Activated CD4-positive, alpha-beta T cell treated with anti-CD3 and anti-CD28 coated beads for 36 hours (primary cell): ENCODE measurements at places on chromosomes 7 and 10.

- H3K27ac ChIP-seq, result no peak overlapping the region
- H3K4me1 ChIP-seq, result peaks cover 49% of the 10 kb centered on the region
- H3K27me3 ChIP-seq, result no peaks in the 10 kb centered on the region
- DNase-seq, result no peak
Measured at GRCh38 chr7:129626896-129627295, 15.4 kb downstream of the NRF1 start.

GRCh38 chr10:129871966-129872365 is 92.1 kb downstream of the EBF3 start:
- H3K4me1 ChIP-seq, result peaks cover 4% of the 10 kb centered on the region
- H3K4me3 ChIP-seq, result no peak overlapping the region
- H3K27me3 ChIP-seq, result no peaks in the 10 kb centered on the region
- no peak for DNase-seq
- no peaks in the 10 kb centered on the region for H3K36me3 ChIP-seq
- no peak overlapping the region for H3K27ac ChIP-seq

DNA sequence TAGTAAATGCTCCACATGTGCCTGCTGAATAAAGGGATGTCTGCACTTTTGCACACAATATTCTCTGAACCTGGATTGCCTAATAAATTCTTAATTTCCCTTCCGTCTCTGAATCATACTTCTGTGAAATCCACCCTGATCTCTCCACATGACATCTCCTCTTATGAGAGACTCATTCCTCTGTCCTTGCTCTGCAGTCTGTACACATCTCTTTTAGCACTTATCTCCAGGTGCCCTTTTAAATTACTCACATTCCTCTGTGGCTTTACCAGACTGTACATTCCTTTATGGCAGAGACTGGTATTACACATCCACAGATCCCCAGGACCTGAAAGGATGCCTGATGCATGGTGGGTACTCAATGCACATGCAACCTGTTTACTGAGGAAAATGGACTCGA is 527.6 kb downstream of the PHTF2 start:
- no peaks in the 10 kb centered on the region for H3K36me3 ChIP-seq
- H3K27ac ChIP-seq, result no peak overlapping the region
- H3K4me3 ChIP-seq, result no peak overlapping the region
- no peaks in the 10 kb centered on the region for H3K4me1 ChIP-seq
- DNase-seq, result no peak

GRCh38 chr10:59108886-59109288 is 67.6 kb upstream of the PHYHIPL start:
- DNase-seq, result no peak
- H3K27ac ChIP-seq, result no peak overlapping the region
- no peaks in the 10 kb centered on the region for H3K36me3 ChIP-seq
- H3K4me3 ChIP-seq, result no peak overlapping the region

DNA sequence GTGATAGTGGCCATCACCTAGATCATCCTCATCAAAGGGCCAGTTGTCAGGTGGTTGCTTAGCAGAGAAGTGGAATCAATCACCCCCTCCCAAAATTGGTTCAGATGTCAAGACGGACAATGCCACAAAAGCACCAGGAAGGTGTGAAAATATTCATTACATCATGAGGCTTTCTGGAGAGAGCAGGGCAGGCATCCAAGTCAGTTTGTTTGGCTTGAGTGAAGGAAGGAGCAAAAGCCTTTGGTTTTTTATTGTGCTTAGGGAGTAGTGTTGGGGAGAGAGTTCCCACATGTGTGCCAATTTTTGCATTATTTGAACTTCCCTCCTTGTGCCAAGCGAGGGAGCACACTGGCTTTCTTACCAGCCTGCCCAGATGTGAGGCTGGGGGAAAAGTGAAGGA is 1082.9 kb downstream of the LRMDA start:
- no peaks in the 10 kb centered on the region for H3K36me3 ChIP-seq
- no peaks in the 10 kb centered on the region for H3K4me1 ChIP-seq
- H3K4me3 ChIP-seq, result no peak overlapping the region
- no peak overlapping the region for H3K27ac ChIP-seq
- DNase-seq, result no peak

DNA sequence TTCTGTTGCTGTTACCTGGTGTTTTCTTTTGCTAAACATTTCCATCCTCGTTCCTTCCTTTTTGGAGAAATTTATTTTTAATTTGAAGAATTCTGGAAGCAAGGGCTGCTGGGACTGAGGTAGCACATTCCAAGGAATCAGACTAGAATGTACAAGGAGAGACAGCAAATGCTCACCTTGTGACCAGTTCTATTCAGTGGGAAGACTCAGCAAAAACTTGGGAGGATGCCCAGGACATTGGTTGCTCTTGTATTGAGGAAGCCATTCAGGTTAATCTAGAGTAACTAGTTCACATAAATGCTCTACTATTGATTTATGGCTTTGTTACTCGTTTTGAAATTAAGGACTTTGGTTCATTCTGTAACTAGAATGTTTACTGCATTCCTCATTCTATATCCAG is 11.3 kb downstream of the PLCE1 start:
- no peaks in the 10 kb centered on the region for H3K4me1 ChIP-seq
- no peaks in the 10 kb centered on the region for H3K36me3 ChIP-seq
- no peak overlapping the region for H3K27ac ChIP-seq
- H3K4me3 ChIP-seq, result no peak overlapping the region

GRCh38 chr10:84348447-84348846 is 20.1 kb downstream of the CCSER2 start:
- DNase-seq, result no peak
- H3K4me1 ChIP-seq, result peaks cover 58% of the 10 kb centered on the region
- H3K27me3 ChIP-seq, result no peaks in the 10 kb centered on the region
- no peak overlapping the region for H3K4me3 ChIP-seq

DNA sequence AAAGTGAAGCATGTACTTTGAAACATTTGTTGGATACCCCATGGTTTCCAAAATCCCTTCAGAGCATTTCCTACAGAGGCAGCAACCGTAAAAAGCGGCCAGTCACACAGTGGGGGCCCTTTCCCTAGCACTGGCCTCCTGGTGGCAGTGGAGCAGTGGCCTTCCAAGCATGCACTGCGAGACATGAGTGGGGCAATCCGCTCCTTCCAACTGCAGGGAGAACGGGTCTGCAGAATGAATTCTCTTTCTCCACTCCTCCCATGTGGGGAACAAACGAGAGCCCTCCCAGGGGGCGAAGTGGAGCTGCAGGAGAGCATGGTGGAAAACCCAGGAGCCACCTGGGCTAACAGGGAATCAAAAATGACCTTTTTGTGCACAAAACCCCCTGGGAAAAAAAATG is 542.9 kb upstream of the GALNT17 start:
- H3K36me3 ChIP-seq, result no peaks in the 10 kb centered on the region
- DNase-seq, result no peak
- H3K27me3 ChIP-seq, result no peaks in the 10 kb centered on the region

GRCh38 chr7:36298106-36298505 is 91.6 kb upstream of the ANLN start:
- no peak overlapping the region for H3K4me3 ChIP-seq
- H3K4me1 ChIP-seq, result no peaks in the 10 kb centered on the region
- H3K27me3 ChIP-seq, result no peaks in the 10 kb centered on the region
- H3K27ac ChIP-seq, result no peak overlapping the region
- no peaks in the 10 kb centered on the region for H3K36me3 ChIP-seq

DNA sequence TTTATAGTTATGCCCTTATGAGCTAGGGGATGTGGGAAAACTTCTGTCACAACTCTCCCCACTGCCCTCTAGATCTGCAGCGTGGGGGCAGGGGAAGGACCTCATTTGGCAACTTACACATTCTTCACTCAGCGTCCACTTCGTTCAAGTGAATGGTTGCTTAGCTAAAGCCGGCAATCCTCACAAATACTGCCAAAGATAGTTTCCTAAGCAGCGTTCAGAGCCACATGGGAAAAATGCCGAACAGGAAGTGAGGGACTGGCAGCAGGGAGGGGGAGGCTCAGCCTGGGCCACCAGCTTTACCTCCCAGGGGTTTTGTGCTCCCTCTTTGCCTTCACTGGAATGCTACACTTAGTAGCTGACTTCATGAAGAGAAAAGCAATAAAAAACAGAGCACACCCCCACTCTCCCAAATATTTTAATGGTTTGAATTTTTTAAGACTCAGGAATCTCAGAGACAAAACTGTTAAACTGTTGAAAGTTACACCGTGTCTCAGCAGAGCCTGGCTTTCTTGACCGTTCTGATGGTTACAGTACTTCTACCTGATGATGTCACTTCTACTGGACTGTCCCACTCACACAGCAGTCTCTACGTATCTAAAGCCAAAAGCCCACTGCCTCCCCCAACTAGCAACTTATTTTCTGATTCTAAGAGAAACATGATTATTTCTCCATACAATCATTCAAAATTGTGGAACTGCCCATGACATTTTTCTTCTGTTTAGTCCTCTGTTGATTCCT is 10.4 kb downstream of the GRM3 start:
- H3K27ac ChIP-seq, result no peak overlapping the region
- H3K4me1 ChIP-seq, result no peaks in the 10 kb centered on the region
- no peaks in the 10 kb centered on the region for H3K36me3 ChIP-seq
- H3K4me3 ChIP-seq, result no peak overlapping the region
- no peak for DNase-seq

GRCh38 chr10:90222372-90222771 is 521.0 kb downstream of the KIF20B start:
- H3K27me3 ChIP-seq, result peaks cover 16% of the 10 kb centered on the region
- H3K4me3 ChIP-seq, result no peak overlapping the region
- H3K36me3 ChIP-seq, result no peaks in the 10 kb centered on the region
- H3K27ac ChIP-seq, result no peak overlapping the region
- H3K4me1 ChIP-seq, result peaks cover 9% of the 10 kb centered on the region
- DNase-seq, result no peak

- H3K27me3 ChIP-seq, result peaks cover 16% of the 10 kb centered on the region
- no peaks in the 10 kb centered on the region for H3K36me3 ChIP-seq
Measured at GRCh38 chr7:88306590-88307048, at the start of gene STEAP4. TSS of gene STEAP4 (minus strand) at chr7:88306894. CDS start at chr7:88284269, 22,625 bp downstream.

- H3K27ac ChIP-seq, result peak overlapping the region; percentile 99
- peak overlapping the region; percentile 68 for H3K4me3 ChIP-seq
- peaks cover 97% of the 10 kb centered on the region for H3K4me1 ChIP-seq
- H3K36me3 ChIP-seq, result peaks cover 27% of the 10 kb centered on the region
- H3K27me3 ChIP-seq, result no peaks in the 10 kb centered on the region
Measured at GRCh38 chr7:142807855-142808460, 37.2 kb downstream of the PRSS2 start.

DNA sequence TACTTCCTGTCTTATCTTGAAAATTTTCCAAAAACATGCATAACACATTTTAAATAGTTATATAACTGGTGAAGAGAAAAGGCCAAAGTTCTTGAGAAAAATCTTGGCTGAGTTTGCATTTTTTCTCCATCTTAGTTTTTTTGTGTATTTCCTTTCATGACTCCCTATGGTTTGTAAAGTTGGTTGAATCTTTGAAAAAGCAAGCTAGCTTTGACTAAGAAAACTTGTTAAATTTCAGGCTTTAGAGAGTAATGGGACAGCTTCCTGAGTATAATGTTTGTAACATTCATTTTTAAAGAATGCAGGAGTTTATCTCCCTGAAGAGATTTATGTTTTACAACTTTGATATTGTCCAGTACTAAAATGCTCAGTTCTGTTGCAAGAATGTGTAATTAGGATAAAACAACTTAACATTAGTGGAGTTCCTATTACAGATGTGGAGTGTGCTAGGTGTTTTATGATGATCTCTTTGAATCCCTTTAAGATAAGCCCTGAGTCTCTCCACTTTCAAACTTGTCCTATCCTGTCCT is 11.1 kb upstream of the HERPUD2 start:
- H3K4me1 ChIP-seq, result peaks cover 17% of the 10 kb centered on the region
- no peak for DNase-seq
- H3K27ac ChIP-seq, result no peak overlapping the region
- no peaks in the 10 kb centered on the region for H3K36me3 ChIP-seq
- peaks cover 2% of the 10 kb centered on the region for H3K27me3 ChIP-seq

DNA sequence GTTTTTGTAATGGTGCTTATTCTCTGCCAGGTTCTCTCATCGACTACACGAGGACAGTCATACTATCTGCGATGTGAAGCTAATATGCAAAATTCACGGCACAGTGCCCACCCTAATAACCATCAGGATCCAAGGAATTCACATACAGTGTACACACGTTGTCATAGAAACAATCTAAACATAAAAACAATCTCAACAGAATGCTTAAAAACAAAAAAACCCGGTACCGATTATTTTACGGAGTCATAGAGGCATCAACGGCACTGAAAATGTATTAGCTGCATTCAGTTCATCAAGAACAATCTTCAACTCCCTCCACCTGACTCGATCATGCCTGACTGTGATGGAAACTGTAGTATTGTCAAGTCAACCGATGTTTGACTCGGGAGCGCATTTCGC is 628 bp downstream of the MRPS33 start:
- no peak for DNase-seq
- H3K4me3 ChIP-seq, result peak overlapping the region; percentile 96
- peaks cover 32% of the 10 kb centered on the region for H3K4me1 ChIP-seq
- peaks cover 11% of the 10 kb centered on the region for H3K36me3 ChIP-seq

GRCh38 chr7:78368771-78369170 is 570.2 kb downstream of the PHTF2 start:
- H3K4me3 ChIP-seq, result no peak overlapping the region
- peaks cover 2% of the 10 kb centered on the region for H3K27me3 ChIP-seq
- no peaks in the 10 kb centered on the region for H3K36me3 ChIP-seq
- no peak overlapping the region for H3K27ac ChIP-seq
- DNase-seq, result no peak
- H3K4me1 ChIP-seq, result no peaks in the 10 kb centered on the region

DNA sequence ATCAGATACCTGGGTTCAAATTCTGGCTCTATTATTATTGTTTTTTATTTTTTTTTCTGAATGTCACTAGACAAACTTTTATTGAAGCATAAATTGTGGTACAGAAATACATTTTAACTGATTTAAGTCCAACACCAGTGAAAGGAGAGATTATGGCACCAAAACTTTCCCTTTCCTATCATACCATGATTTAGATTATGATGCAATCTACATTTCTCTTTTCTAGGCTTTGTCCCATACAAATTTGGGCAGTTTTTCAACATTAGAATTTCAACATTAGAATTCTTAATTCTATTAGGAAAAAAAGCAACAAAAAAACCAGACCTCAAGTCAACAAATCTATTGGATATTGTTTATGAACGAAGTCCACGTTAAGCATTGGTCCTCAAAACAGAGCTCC is 11.0 kb downstream of the AS3MT start:
- no peaks in the 10 kb centered on the region for H3K27me3 ChIP-seq
- no peak overlapping the region for H3K4me3 ChIP-seq
- no peaks in the 10 kb centered on the region for H3K36me3 ChIP-seq
- no peak overlapping the region for H3K27ac ChIP-seq
- H3K4me1 ChIP-seq, result no peaks in the 10 kb centered on the region

DNA sequence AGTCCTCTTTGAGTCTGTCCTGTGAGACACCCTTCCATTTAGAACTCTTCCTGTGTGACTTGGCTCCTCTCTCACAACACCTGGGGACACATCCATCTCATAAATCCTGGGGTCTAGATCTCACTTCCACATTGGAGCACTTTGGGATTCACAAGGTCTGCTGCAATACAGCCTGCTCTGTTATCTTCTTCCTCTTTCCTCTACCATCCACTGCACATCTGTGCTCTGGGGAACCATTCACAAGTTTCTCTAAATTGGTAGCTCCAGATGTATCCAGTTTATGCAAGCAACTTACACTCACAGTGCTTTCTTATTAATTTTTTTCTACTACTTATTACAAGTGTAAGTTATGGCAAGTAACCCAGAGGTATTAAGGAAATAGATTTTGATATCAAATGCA is 5.5 kb upstream of the FIGNL1 start:
- no peak overlapping the region for H3K4me3 ChIP-seq
- no peaks in the 10 kb centered on the region for H3K27me3 ChIP-seq
- no peaks in the 10 kb centered on the region for H3K36me3 ChIP-seq
